Stimulated activated CD8-positive, alpha-beta memory T cell treated with anti-CD3 and anti-CD28 coated beads, Interleukin-4, amount 100 ng/mL, for 4 hours (primary cell): ENCODE measurements at places on chromosomes 6 and 20.

DNA sequence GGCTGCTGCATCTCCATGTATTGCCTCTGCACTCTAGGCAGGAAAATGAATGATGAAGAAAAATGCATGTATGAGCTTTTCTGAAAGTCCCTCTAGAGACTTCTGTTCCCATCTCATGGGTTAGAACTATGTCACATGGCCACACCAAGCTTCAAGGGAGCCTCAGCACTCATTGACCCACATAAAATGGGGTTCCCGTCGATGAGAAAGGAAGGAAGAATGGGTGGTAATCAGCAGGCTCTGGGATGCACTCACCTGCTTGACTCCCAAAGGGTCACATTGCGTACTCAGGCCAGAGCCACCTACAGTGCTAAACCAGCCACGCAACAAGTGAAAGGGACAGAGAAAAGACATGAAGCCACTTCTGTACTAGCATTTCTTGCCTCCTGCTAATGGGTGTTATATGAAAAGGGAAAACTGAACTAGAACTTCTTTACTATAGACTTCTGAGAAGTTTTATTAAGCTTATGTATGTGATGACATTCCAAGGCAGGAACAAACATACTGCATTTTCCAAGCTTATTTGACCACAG lies 95.8 kb upstream of the GCM1 start:
- DNase-seq: no peak

DNA sequence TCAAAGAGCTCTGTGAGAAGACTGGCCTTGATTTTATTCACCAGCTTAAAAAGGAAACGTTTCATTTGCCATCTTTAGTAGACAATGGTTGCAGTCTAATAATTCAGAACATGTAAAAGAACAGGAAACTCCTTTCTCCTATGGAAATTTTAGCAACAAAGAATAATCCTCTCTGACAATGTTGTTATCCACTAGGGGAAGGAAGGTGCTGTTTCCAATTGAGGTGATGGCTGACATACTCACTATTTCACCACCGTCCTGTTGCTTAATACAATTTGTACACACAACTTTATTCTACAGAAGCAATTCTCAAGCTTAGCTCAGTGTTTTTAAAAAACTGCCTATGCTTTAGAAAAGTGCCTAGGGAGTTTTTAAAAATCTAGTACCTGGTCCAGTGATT lies 192.7 kb downstream of the ARHGAP18 start:
- DNase-seq: no peak

GRCh38 chr6:168050881-168051586 lies 28.0 kb downstream of the FRMD1 start:
- no peak for DNase-seq

DNA sequence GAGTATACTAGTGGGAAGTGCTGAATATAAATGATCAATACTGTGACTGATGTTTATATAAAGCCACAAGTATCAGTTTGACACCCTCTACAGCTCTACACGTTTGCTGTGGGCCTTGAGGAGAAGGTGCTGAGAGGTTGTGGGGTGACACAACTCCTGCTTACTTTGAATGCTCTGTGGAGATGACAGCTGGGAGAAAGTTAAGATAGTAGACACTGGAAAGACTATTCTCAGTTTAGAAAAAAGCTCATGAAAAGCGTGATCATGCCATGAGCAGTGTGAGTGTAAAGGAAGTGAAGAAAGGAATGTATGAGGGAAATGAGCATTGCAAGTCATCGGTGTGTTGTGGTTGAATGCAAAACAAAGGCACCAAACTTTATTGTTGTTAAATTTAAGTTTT lies 215.8 kb downstream of the UTRN start:
- DNase-seq: no peak

- no peak for DNase-seq
Measured at GRCh38 chr20:21719592-21720214, 14.2 kb downstream of the PAX1 start.

DNA sequence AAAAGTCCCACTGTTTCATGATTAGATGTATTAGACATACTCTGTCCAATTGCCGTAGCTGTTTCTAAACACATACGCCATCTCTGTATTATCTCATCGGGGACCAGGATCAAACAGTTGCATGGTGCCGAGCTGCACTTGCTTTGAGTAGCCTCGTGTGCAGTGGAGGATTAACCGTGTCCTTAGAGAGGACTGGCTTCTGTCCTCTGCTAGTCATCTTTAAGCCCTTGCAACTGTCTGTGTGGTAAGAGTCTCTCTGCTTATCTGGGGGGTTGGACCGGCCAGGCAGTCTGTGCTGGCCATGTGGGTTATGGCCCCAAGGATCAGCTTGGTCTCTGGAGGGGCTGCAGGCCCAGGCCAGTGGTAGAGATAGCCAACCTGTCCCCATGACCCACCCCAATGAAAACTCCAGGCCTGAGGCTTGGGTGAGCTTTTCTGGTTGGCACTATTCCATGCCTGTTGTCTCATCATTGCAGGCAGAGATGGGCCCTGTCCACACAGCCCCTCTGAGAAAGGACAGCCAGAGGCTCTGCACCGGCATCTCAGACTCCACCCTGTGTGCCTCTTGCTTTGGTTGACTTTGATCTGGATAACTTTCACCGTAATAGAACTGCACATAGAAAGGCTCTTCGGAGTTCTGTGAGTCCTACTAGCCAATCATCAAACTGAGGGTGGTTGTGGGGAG lies 137.3 kb upstream of the SNX9 start:
- no peak for DNase-seq

DNA sequence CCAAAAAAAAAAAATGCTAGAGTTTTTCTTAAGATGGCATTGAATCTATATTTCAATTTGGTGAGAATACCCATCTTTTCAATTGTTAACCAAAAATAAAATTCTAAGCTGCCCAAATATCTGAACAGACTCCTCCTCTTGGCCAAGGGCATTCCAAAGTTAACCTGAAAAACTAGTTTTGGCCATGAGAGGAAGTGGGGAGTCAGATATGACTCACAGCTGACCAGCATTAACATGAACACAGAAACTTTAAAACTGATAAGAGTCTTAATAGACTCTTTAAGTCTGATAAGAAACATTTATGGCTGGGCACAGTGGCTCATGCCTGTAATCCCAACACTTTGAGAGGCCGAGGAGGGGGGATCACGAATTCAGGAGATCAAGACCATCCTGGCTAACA lies 171.3 kb downstream of the FAXC start:
- no peak for DNase-seq

DNA sequence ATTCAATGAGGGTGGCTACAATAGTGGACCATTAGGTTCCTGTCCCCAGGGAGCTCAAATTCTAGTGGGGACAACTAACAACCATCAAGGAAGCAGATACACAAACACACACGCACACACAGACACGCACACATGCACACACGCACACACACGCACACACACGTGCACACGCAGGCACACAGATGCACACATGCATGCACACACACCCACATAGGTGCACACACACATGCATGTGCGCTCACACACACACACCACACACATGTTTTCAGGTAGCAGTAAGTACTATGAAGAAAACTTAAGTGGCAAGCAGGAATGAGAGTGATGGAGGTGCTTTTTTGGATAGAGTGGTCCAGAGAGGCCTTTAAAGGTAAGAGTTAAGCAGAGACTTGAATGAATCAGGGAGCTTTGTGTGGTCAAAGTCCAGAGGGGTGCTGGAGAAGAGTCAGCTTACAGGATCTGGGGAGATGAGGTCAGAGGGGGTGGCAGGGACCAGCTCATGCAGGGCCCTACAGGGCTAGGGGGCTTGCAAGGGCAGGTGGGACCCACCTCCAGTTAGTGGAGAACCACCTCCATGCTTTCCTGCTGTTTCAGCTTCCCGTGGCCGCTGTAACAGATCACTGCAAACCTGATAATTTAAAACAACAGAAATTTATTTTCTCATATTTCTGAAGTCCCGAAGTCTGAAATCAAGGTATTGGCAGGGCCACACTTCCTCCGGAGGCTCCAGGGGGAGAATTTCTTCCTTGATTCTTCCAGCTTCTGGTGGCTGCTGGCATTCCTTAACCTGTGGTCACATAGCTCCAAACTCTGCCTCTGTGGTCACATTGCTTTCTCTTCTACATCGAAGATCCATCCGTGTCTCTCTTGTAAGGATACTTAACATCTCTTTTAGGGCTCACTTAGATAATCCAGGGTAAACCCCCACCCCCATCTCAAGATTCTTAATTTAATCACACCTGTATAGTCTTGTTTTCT lies 6.9 kb upstream of the NSFL1C start:
- no peak for DNase-seq

- no peak for DNase-seq
Measured at GRCh38 chr6:117137711-117138110, 127.6 kb upstream of the VGLL2 start.

GRCh38 chr6:76881414-76881813 lies 581.9 kb downstream of the HTR1B start:
- no peak for DNase-seq

- DNase-seq: no peak
Measured at GRCh38 chr20:16125816-16126215, 447.4 kb downstream of the KIF16B start.

GRCh38 chr6:158503222-158503621 lies 56.7 kb upstream of the TMEM181 start:
- no peak for DNase-seq

DNA sequence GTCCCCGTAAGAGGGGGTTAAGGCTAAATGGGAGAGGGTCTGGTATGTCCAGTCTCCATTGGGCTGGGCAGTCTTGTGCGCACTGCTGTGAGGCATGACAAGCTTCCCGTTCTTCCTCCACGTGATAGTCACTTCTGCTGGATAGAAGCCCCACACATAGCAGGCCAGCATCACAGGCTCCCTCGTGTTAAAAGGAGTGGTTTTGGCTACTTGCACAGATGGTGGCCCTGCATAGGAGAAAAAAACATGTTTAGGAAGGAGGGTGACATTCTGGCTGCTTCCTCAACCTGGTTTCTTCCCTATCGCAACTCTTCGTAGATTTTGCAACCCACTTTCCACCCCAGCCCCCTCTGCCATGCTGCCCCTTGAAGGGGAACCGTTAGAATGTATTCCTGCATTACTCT lies 3.6 kb downstream of the HLA-DMB start:
- DNase-seq: no peak

GRCh38 chr6:110527516-110527915 lies 51.1 kb upstream of the SLC22A16 start:
- no peak for DNase-seq
